Purkinje cell (primary cell): ENCODE measurements at places on chromosomes 5 and 9. TPM values are rescaled to one million over a fixed set of nuclear protein-coding genes. Genes with fewer than 3 reads are reported as not detected.

CDKN2B gene
- polyA plus RNA-seq = 19.8 and 25.9 TPM in 2 replicates

PTCD2 gene
- polyA plus RNA-seq = 12.3 and 13.6 TPM in 2 replicates

TRIM7 gene
- polyA plus RNA-seq = 0.35 TPM in 1 of 2 replicates, not detected in the other

MARCOL gene
- not detected in 2 replicates for polyA plus RNA-seq
